ENCODE measurements at places on chromosomes 2 and 18.

- peak; percentile 37 for DNase-seq
These were observed 205.1 kb downstream of the ARL4C start for GRCh38 chr2:234291765-234292204.

DNA sequence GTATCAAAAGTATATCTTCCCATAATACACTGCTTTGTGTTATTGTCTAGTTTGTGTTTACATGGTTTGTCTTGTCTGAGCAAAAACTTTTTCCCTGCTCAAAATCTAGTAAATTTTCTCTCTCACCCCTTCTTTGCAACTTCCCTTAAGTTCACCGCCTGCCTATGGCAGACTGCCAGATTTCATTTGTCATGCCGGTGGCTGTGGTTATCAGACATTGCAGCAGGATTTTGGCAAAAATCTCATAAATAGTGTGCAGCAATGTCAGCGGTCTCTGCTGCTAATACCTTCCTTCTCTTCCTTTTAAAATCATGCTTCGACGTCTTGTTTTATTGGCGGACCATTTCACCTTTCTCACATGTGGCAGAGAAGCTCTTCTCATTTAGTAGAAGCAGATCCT is 45.6 kb upstream of the TMEM178A start:
- DNase-seq = no peak

- DNase-seq = no peak
These were observed 75.7 kb downstream of the DOCK10 start for GRCh38 chr2:224966613-224967012.

DNA sequence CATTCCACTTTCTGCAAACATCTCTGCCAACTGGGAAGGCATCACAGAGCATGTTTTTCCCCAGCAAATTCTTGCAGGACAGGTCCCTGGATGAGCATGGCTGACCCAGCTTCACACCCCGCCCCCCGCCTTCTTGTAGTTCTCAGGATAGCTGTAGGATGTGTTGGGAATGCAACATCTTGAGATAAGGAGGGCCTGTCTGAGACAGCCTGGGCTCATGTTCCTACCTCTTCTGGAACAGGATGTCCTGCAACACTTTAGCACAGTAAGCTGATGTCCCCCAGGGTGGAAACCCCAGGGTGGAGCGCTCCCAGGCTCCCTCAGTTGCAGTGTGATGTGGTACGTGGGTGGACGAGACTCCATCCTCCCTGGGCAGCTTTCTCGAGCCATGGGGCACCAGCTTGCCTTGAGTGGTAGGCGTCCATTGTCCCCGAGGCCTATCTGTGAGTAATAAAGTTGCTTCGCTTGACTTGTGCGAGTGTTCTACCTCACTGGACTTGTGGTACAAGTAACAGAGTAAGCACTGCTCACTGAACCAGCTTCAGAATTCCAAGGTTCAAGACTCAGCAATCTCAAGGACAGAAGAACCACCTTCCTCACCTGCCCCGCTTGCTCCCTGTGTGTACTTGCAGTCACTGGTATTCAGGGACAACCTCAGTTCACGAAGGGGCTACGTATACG is 48.6 kb downstream of the EMX1 start:
- DNase-seq = no peak

DNA sequence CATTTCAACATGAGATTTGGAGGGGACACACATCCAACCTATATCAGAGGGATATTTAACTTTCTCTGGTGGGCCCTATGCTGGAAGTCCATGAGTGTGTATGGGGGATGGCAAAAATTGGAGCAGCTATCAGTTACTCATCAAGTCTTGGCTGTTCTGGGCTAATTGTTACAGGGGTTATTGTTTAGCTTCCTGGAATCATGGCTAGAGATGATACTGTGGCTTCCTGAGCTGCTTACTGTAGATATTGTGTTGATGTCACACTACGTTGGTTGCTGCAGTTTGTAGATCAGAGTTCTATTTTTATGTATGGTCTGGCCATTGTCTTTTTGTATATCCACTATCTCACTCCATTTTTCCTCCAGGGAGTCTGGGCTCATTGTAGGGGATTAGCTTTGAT is 20.9 kb upstream of the IL1R2 start:
- DNase-seq = no peak

GRCh38 chr2:218720048-218721041 is 9.7 kb downstream of the TTLL4 start:
- DNase-seq = no peak

DNA sequence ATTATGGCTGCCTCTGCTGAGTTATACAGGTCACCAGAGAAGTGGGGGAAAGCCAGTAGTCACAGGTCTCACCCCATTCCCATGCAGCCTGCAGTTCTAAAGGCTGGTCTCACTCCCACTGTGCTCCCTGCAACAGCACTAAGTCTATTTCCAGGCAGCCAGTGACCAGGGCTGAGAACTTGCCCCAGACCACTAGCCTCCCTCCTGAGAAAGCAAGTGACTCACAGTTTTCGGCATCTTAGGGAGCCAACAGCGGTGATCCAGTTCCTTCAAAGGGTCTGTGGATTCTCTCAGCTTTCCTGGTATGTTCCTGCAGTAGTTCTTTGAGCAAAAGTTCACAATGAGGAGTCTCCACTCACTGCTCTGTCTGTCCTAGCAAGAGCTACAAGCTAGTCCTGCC is 329.6 kb upstream of the MAP2 start:
- DNase-seq = no peak

- DNase-seq = no peak
These were observed 184.6 kb downstream of the ST6GAL2 start for GRCh38 chr2:106701203-106702022.

- DNase-seq = no peak
These were observed 6.8 kb downstream of the HS6ST1 start for GRCh38 chr2:128311755-128312341.

DNA sequence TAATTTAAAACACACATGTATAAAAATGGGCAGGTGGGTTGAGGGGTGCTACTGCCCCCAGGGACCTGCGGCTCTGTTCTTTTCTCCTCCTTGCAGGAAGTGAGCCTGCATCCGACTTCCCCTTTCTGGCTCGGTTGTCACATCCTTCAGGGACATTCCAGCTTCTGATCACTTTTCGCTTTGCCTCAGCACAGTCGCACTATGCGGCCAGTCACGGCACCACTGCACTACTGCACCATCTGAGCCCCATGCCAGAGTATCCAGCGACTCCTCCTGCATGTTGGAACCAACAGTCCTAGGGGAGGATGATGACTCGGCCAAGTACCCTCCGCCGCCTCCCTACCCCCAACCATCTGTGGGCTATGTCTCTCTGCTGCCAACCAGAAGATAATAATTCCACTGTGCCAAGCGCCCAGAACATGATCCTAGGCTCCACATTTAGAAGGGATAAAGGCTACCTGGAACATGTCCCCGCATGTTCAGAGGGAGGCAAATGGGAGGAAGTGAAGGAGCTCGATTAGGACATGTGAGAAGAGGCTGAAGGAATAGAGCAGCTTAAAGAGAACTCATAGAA is 17.6 kb downstream of the CDC42EP3 start:
- DNase-seq = peak; percentile 24

- no peak for DNase-seq
These were observed 87.2 kb upstream of the SMAD2 start for GRCh38 chr18:48017635-48018034.

DNA sequence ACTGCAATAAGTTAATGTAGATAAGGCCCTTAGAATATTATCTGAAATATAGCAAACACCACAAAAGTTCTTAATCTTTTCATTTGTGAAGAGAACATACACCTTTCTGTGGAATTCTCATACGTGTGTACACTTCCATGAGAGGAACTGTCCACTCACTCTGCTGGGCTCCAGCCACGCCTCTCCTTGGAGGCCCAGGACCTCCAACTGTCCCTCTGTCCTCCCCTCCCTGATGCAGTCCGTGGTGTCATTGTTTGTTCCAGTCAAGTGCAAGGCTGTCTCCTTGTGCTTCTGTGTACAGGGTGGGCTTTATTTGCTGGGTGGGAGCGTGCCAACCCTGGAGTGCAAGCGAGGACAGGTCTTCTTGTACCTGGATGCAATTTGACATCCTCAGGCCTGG is 8.7 kb downstream of the RAB12 start:
- DNase-seq = no peak

DNA sequence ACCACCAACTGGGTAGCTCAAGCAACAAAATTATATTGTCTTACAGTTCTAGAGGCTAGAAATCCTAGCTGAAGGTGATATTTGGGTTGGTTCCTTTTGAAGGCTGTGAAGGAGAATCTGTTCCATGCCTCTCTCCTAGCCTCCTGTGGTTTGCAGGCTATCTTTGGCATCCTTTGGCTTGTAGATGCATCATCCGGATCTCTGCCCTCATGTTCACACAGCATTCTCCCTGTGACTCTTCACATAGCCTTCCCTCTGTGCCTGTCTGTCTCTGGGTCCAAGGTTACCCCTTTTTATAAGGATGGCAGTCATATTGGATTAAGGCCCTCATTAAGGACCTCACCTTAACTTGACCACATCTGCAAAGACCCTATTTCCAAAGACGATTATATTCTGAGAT is 78.6 kb upstream of the MAP3K20 start:
- no peak for DNase-seq

GRCh38 chr18:56891870-56892269 is 240.7 kb downstream of the WDR7 start:
- DNase-seq = no peak

- DNase-seq = no peak
These were observed 86.1 kb upstream of the CTAGE1 start for GRCh38 chr18:22503803-22504202.

DNA sequence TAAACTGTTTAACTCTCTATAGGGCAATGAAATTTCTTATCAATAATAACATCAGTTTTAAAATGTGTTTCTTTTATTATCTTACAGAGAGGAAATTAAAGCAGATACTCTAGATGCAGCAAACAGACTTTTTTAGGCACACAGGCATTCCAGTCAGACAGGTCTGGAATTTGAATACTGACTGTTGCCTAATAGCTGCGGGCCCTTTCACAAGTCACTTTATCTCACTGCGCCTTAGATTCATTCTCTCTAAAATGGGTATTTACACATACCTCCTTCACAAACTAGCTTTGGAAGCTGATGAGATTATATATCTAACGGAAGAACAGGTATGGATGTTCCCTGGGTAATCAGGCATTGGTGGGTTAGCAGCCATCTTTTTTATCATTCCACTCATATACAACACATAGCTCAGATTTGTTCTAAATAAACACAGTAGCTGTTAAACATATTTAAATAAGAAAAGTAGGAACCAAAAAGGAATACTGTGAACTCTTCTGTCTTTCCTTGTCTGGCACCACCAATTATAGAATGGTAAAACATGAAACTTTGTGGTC is 104.2 kb downstream of the LRP2 start:
- no peak for DNase-seq

DNA sequence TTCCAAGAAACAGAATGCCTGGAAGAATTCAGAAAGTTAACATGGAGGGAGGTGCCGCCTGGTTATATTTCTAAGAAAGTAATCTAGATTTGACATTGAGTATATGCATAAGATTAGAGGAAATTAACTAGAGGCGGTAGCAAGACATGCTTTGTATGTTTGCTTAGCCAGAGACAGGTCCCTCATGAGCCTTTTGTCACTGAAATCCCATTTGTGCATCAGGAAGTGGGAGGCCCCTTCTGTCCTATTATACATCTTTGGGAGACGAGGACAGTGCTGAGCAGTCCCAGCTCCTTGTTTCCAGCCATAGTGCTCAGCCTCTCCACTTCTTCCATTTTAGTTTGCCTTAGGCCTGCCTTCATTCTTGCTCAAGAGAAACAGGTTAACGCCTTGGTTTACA is 115.4 kb upstream of the LHCGR start:
- no peak for DNase-seq

GRCh38 chr2:50657735-50658134 is 374.2 kb downstream of the NRXN1 start:
- DNase-seq = no peak

- DNase-seq = no peak
These were observed 174.5 kb downstream of the TCF4 start for GRCh38 chr18:55413474-55413873.

GRCh38 chr2:234158812-234159211 is 108.3 kb downstream of the SPP2 start:
- DNase-seq = no peak

GRCh38 chr18:78423811-78424210 is 555.8 kb upstream of the SALL3 start:
- no peak for DNase-seq

DNA sequence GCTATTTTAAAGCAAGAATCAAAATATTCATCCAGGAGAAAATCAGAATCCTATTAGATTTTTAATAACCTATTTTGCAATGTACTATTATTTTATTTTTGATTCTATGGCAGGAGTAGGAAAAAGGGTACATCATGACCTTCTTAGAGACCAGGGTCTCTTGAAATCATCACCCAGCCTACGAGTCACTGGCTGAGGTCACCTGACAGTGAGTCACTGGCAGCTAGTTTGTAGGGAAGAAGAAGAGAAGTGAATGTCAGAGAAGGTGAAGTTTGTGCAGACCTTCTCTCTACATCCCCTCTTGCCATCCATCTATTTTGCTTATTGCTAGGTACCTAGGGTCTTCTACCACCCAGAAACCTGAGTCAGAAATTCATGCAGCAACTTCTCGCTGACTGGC is 144.2 kb downstream of the ALK start:
- DNase-seq = no peak

- DNase-seq = peak; percentile 15
These were observed 8.7 kb downstream of the CEP68 start for GRCh38 chr2:65064728-65065552.

DNA sequence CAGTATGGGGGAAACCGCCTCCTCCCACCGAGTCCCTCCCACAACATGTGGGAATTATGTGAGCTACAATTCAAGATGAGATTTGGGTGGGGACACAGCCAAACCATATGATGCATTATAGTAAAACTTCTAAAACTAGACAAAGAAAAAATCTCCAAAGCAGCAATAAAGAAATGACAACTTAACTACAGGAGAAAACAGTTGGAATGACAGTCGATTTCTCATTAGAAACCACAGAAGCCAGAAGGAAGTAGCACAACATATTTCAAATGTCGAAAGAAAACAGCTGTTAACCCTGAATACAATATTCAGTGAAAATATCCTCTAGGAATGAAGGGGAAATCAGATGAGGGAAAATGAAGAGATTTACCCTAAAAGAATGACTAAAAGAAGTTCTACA is 53.5 kb upstream of the TCF4 start:
- DNase-seq = no peak

DNA sequence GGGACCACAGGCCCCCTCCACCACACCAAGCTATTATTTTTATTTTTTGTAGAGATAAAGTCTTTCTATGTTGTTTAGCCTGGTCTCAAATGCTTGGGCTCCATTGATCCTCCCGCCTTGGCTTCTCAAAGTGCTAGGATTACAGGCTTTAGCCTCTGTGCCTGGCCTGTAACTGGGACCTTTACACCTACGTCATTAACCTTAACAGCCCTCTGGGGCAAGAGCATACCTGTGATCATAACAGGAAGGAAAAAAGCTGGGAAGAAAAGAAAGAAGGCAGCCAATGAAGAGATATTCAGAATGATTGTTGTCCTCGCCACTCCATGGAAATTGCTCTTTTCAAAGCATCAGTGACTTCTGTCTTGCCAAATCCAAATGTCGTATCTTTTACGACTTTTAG is 338.2 kb downstream of the LRRTM1 start:
- DNase-seq = no peak

DNA sequence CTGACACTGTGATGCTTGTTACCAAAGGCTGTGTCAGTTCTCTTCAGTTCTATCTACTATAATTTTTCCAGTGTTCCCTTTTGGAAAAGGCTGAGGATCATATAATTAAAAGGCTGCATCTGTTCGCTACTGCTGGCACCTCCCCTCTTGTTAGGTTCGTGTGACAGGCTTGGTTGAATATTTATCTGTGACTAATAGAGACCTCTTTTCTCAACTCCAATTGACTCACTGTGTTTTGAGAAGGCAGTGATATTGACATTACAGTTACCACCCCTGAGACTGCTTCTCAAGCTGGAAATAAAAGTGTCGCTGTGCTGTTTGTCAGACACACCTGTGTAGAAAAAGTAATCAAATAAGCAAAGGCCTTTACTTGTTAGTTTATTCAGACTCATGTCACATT is 205.5 kb upstream of the KCNH7 start:
- no peak for DNase-seq
